ENCODE measurements at places on chromosomes 5 and 9.

- no peak for DNase-seq
Observed at GRCh38 chr9:71592400-71592799, 175.9 kb downstream of the CEMIP2 start.

DNA sequence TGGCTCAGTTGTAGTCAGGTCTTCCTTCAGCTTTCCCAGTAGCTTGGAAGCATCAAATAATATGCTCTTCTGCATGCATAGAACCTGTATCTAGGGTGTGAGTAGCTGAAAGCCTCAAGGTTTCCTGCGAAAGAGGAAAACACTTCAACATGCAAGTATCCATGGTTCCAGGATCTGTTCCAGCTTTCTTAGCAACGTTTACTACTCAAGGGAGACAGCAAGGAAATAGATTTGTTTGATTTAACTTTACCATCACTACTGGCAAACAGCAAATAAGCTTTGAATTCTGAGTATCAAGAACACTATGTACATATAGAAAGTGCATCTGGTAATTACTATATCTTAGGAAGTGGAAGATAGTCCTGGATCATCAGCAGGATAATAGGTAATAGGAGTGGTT lies 341.0 kb downstream of the PRR16 start:
- no peak for DNase-seq

- no peak for DNase-seq
Observed at GRCh38 chr5:76385540-76385939, 17.5 kb upstream of the IQGAP2 start.

GRCh38 chr9:111803924-111804323 lies 9.2 kb upstream of the SHOC1 start:
- no peak for DNase-seq

DNA sequence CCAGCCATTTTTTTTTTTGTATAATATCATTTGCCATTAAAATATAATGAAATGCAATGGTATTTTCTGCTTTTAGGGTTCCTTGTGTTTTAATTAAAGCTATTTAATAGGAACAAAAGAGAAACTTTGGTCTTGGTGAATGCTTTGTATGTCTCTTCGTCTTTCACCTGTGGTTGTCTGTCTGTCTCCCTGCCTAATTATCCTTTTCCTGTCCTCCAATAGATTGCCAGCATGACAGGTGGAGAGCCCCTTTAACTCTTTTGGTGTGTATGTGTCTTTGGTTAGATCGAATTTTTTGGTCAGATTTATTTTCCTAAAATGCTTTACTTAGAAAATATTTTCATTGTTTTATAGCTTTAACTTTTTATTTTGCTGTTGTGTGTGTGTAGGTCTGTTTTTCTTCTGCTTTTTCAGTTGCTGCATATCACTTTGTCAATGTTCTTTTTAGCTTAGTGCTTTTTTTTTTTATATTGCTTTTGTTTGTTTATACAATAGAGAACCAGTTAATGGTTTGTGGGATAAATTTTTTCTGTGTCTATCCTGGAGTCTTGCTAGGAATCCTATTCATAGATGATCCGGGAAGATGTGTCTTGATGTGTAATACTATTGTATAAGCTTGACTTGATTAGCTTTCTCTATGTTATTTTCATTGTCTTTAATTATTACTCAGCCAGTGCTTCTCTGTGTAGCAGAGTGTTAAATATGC lies 8.6 kb downstream of the CHMP5 start:
- no peak for DNase-seq

DNA sequence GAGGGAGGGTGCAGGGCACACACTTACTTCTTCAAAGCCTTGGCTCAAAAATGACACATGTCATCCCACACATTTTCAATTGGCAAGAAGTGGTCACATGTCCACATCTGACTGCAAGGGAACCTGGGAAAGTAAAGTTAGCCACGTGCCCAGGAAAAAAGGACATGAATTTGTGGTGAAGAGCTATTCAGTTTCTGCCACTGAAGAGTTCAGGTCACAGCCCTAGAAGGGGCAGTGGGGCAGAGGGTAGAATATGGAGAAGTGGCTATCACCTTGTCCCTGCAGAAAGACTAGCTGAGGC lies 1.9 kb upstream of the RGS14 start:
- DNase-seq, result no peak
